B cell (primary cell): ENCODE measurements at places on chromosomes 4 and X. TPM values are rescaled to one million over a fixed set of nuclear protein-coding genes. Genes with fewer than 3 reads are reported as not detected.
A peak's percentile ranks its signal among the peaks of the same experiment; 100 is the strongest.

- H3K36me3 ChIP-seq: peaks cover 84% of the 10 kb centered on the region
- DNase-seq: no peak
- no peaks in the 10 kb centered on the region for H3K27me3 ChIP-seq
- H3K4me3 ChIP-seq: no peak overlapping the region
- peak overlapping the region; percentile 41 for H3K27ac ChIP-seq
These were observed 8.5 kb downstream of the SRP72 start for GRCh38 chr4:56475917-56476316.

PLXNB3 gene
- not detected in 2 replicates for total RNA-seq

DNA sequence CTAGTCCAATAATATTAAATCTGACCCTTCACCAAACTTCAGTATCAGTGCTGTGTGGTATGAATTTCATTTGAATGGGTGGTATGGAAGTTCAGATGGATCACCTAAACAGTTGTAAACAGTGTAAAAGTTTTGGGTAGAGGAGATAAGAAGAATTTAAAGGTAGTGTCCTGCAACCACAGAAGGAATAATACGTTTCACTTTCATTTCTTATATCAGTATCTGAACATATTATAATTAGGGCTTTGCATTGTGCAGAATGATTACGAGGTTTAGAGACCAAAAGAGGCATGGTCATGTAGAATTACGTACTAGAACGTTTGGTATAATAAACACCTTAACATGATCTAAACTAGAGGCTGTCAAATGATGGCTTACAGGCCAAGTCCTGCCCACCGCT lies 116.1 kb downstream of the PDLIM5 start:
- H3K27ac ChIP-seq: no peak overlapping the region
- no peaks in the 10 kb centered on the region for H3K27me3 ChIP-seq
- H3K4me3 ChIP-seq: no peak overlapping the region
- no peaks in the 10 kb centered on the region for H3K36me3 ChIP-seq
- DNase-seq: no peak

DNA sequence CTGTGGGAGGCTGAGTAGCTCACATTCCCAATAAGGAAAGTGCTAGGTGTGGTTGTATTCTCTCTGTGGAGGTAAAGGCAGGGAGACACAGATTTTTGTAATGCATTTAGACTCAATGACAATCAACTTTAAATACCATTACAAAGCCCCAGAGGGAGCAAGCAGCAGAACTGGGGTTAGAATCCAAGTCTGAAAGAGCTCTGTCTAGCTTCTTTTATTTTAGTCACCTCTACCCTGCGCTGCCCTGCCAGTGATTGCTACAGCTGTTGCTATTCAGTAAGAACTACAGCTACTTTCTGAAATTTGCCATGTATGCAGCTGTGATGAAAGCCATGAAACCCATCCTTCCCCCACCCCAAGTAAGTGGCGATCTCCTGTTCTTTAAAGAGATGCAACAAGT lies 22.5 kb downstream of the SLC39A8 start:
- no peak overlapping the region for H3K4me3 ChIP-seq
- no peaks in the 10 kb centered on the region for H3K36me3 ChIP-seq
- H3K27ac ChIP-seq: no peak overlapping the region

DNA sequence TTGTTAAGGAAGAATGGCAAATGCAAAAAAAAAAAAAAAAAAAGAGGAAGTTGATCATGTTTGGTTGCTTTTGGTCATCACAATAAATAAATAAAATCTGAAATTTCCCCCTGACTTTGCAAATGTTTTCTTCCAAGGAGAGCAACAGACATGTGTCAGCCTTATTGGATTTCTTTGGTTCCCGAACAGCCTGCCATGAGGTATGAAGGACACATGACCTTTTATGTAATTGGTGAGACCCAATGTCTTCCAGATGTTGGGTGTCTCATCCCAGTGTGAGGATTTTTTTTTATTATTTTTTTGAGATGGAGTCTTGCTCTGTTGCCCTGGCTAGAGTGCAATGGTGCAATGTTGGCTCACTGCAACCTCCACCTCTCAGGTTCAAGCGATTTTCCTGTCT lies 24.6 kb upstream of the CD99 start:
- no peak overlapping the region for H3K27ac ChIP-seq
- no peak for DNase-seq
- no peak overlapping the region for H3K4me3 ChIP-seq
- H3K4me1 ChIP-seq: peaks cover 4% of the 10 kb centered on the region

PABPC1L2A gene
- total RNA-seq: not detected in 2 replicates

ASMT gene
- 0.66 TPM in 1 of 2 replicates, not detected in the other for total RNA-seq

LPAR4 gene
- total RNA-seq: 0.12 TPM in 1 of 2 replicates, not detected in the other

DNA sequence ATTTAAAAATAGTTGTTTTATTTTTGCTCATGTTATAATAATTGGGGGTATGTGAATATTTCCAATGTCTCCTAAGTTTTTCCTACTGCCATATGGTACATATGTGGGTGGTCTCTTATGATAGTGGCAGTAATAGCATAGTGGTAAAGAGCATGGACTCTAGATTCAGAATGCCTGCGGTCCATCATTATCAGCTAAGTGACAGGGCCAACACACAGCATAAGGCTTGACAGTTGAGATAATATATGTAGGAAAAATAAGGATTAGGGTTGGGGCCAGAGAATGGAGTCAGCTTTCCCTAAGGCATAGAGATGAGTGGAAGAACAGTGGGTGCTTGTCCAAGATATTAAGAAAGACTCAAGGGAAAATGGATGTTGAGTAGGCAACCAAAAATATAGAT lies 2707.5 kb downstream of the PCDH7 start:
- H3K4me1 ChIP-seq: no peaks in the 10 kb centered on the region
- H3K27me3 ChIP-seq: no peaks in the 10 kb centered on the region
- H3K27ac ChIP-seq: no peak overlapping the region
- no peaks in the 10 kb centered on the region for H3K36me3 ChIP-seq

GRCh38 chr4:8603931-8604330 lies 11.4 kb downstream of the CPZ start:
- no peak overlapping the region for H3K4me3 ChIP-seq
- no peak for DNase-seq
- H3K4me1 ChIP-seq: no peaks in the 10 kb centered on the region
- H3K27ac ChIP-seq: no peak overlapping the region

DNA sequence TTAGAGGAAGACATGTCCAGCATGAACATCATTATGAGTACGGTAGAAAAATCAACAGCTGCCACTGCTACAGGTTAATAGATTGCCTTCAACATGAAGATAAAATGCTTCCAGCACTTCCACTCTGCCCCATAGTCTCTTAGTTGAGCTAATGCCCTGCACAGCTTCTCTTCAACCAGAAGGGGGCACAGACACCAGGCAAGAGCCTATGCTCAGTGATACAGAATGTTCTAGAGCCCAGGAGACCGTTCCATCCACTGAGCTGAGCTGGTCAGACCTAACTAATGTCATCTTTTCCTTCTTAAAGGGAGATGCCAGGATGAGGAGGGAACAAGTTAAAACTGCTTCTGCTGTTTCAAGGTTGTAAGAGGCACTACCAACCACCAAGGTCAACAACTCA lies 42.2 kb downstream of the SMIM10L2A start:
- no peak overlapping the region for H3K27ac ChIP-seq
- no peak overlapping the region for H3K4me3 ChIP-seq
- no peaks in the 10 kb centered on the region for H3K27me3 ChIP-seq
- no peaks in the 10 kb centered on the region for H3K4me1 ChIP-seq

- H3K27me3 ChIP-seq: peaks cover 5% of the 10 kb centered on the region
- DNase-seq: no peak
- H3K27ac ChIP-seq: no peak overlapping the region
- no peak overlapping the region for H3K4me3 ChIP-seq
These were observed 107.4 kb upstream of the AFAP1 start for GRCh38 chr4:8046925-8047541.

DNA sequence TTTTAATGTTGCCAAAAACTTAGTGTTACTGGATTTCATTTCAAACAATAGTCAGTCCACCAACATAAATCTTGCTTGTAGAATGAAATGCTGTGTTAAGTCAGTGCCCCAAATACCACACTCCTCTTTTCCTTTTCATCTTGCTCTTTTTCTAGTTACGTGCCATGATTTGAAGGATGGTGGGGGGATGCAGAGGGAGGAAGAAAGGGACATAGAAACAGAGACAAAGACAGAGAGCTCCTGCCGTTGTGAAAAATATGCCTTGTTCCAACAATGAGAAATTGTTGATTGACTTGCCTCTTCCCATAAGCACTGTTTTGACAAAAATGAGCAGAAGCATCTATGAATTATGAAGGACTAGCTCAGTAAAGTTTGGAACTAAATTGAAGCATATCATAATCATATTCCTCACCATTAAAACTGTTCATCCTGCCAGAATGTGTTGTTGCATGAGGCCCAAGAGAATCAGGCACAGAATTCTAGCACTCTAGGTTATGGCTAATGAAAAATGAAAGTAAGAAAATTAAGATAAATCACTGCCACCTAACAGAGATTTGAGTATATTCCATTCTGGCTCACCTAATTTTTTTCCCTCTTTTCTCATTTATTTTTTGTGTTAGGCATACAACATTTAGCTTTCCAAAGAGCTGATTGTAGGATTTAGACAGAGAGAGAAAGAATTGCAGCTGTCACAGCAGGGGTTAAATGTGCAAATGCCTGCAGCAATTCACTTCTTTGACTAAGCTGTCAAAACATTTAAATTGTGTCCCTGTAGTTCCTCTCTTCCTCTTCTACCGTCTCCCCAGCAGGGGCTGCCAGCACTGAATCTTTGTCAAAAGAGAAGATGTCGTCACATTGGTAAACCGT lies 111.6 kb upstream of the PTPN13 start:
- H3K36me3 ChIP-seq: no peaks in the 10 kb centered on the region
- no peaks in the 10 kb centered on the region for H3K27me3 ChIP-seq
- no peak overlapping the region for H3K27ac ChIP-seq
- no peak overlapping the region for H3K4me3 ChIP-seq
- H3K4me1 ChIP-seq: no peaks in the 10 kb centered on the region

GRCh38 chrX:30572004-30572403 lies 5.6 kb downstream of the TASL start:
- no peak for DNase-seq
- peak overlapping the region; percentile 33 for H3K27ac ChIP-seq
- no peak overlapping the region for H3K4me3 ChIP-seq

- no peaks in the 10 kb centered on the region for H3K36me3 ChIP-seq
- H3K4me3 ChIP-seq: no peak overlapping the region
- no peak overlapping the region for H3K27ac ChIP-seq
- no peak for DNase-seq
- H3K27me3 ChIP-seq: no peaks in the 10 kb centered on the region
These were observed 260.1 kb upstream of the ETNPPL start for GRCh38 chr4:109022961-109023360.

- no peaks in the 10 kb centered on the region for H3K4me1 ChIP-seq
- no peak overlapping the region for H3K4me3 ChIP-seq
- no peaks in the 10 kb centered on the region for H3K36me3 ChIP-seq
- no peaks in the 10 kb centered on the region for H3K27me3 ChIP-seq
These were observed 93.2 kb upstream of the AP1S2 start for GRCh38 chrX:15947648-15948317.

DNA sequence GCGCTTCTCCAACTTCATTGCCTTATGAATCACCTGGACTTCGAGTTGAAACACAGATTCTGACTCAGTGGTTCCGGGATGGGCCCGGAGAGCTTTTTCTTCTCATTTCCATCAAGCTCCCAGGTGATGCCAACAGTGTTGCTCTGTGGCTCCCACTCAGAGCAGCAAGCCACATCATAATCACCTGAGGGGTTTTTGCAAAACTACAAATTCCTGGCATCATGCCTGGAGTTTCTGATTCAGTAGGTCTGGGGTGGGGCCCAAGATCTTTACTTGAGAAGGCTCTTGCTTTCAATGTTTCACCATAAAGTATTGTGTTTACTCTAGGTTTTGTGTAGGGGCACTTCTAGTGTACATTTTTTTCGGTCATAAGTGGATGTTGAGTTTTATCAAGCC lies 7.0 kb downstream of the MTM1 start:
- DNase-seq: no peak
- H3K27ac ChIP-seq: no peak overlapping the region
- H3K4me3 ChIP-seq: no peak overlapping the region
- H3K27me3 ChIP-seq: no peaks in the 10 kb centered on the region

AFM gene
- total RNA-seq: not detected in 2 replicates

ATP1B4 gene
- total RNA-seq: not detected in 2 replicates

DNA sequence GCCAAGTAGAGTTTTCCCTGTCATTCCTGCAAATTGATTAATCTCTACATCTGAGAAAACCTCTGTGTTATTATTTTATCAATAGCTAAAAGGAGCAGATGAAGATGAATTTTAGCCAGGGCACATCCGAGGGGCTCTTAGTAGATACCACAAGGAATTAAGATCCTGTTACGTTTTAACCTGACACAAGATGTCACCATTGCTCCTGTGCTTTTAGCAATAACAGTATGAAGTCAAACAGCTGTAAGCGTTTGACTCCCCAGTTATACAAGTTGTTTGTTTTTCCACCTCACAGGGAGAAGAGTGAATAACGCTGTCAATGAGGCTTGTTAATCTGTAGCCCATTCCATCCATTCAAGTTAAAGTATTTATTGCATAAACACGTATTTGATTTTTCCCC lies 76.0 kb upstream of the AP1S2 start:
- H3K27ac ChIP-seq: no peak overlapping the region
- no peaks in the 10 kb centered on the region for H3K36me3 ChIP-seq
- DNase-seq: peak; percentile 17
- H3K4me3 ChIP-seq: no peak overlapping the region
- H3K27me3 ChIP-seq: no peaks in the 10 kb centered on the region

SLC9B2 gene
- total RNA-seq: 37.4 and 37.6 TPM in 2 replicates

DNA sequence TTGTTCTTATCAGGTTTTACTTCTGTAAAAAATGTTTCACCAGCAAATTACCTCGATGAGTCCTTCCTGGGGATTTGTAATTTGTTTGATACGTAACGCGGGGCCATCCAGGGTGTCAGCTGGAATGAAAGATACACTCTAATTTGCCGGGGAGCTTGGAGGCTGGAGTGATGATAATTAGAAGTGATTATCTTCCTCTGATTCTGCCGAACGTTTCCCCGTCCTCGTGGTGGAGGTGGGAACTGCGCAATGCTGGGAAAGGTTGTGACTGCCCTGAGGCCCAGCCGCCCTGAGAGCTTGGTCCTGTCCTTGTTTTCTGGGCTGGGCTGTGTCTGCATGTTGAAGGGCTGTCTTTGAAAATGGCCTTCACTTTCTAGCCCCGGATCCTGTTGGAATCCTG lies 48.0 kb downstream of the SORCS2 start:
- H3K27me3 ChIP-seq: no peaks in the 10 kb centered on the region
- H3K36me3 ChIP-seq: no peaks in the 10 kb centered on the region
- H3K27ac ChIP-seq: no peak overlapping the region
- no peak for DNase-seq

DNA sequence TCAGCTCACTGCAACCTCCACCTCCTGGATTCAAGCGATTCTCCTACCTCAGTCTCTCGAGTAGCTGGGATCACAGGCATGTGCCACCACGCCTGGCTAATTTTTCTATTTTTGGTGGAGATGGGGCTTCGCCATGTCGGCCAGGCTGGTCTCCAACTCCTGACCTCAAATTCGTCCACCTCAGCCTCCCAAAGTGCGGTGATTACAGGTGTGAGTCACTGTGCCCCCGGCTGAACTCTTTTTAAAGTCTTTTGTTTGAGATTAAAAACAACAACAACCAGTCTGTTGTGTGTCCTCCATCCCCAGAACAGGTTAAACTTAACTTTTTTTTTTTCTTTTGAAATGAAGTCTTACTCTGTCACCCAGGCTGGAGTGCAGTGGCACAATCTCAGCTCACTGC lies 36.3 kb upstream of the RBPJ start:
- H3K27ac ChIP-seq: no peak overlapping the region
- no peaks in the 10 kb centered on the region for H3K4me1 ChIP-seq
- H3K27me3 ChIP-seq: no peaks in the 10 kb centered on the region
- DNase-seq: no peak
- no peak overlapping the region for H3K4me3 ChIP-seq

- H3K4me3 ChIP-seq: no peak overlapping the region
- H3K4me1 ChIP-seq: no peaks in the 10 kb centered on the region
- no peak overlapping the region for H3K27ac ChIP-seq
- no peaks in the 10 kb centered on the region for H3K36me3 ChIP-seq
These were observed 20.3 kb downstream of the NPY2R start for GRCh38 chr4:155228713-155229112.

SOWAHB gene
- total RNA-seq: not detected in 2 replicates

TTC29 gene
- total RNA-seq: not detected in 2 replicates
